Stimulated activated CD4-positive, alpha-beta T cell treated with anti-CD3 and anti-CD28 coated beads, Interleukin-15, amount 100 ng/mL, for 24 hours (primary cell): ENCODE measurements at places on chromosomes 16 and 17.

GRCh38 chr16:85735225-85735635 lies 15.7 kb downstream of the C16orf74 start:
- peak; percentile 41 for DNase-seq

DNA sequence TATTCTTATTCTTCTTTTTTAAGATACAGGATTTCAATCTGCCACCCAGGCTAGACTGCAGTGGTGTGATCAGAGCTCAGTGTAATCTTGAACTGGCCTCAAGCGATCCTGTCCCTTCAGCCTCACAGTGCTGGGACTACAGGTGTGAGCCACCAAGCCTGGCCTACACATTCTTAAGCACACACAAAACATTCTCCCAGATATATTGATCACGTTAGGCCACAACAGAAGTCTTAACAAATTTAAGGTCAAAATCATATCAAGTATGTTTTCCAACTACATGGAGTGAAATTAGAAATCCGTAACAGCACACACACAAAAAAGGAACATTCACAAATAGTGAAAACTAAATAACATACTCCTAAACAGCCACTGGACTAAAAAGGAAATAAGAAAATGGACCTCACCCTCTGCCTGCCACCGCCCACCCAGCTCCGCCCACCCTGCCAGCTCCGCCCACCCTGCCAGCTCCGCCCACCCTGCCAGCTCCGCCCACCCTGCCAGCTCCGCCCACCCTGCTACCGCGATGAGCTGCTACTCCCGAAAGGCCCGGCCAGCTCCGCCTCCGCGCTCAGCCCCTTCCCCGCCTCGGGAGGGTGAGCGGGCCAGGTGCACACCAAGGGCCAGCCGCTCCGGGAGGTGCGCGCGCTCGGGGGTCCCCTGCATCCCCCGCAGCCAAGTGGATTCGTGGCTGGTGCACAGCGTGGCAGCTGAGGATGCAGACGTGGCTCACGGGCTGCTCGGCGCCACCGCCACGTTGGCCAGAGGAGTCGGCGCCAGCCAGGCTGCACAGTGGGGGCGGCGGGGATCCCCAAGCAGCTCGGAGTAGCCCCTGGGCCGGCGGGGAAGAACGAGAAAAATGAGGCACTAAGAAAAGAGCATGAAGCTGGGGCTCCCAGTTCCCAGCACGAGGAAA lies 41.2 kb downstream of the C16orf87 start:
- peak; percentile 83 for DNase-seq

DNA sequence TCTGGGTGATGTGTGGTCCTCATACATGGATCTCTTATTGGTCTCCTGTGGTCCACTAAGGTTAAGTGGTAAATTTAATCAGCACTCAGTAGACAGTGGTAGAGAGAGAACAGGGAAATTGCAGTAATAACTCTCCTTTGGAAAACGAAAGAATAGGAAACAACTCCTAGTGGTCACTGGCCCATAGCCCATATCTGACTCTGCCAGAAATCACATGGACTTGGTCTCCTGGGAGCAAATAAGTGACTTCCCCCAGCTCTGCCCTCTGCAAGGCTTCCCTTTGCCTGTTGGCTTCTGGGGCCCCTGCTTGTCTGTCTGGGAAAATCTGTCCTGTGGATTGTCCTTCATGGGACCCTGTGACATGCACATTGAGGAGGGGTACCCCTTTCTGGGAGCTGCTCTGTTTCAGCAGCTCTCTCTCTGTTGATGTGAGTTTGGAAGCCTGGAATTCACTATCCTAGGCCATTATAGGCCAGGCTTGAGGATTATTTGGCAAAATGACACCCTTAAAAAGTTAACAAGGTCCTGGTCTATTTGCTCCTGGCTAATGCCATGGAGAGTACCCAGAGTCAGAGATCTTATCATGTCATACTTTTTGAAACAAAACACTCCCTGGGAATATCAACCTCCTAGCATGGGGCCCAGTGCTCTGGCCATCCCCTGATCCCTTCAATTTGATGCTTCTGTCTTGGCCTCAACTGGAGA lies 58.0 kb upstream of the HNF1B start:
- no peak for DNase-seq

DNA sequence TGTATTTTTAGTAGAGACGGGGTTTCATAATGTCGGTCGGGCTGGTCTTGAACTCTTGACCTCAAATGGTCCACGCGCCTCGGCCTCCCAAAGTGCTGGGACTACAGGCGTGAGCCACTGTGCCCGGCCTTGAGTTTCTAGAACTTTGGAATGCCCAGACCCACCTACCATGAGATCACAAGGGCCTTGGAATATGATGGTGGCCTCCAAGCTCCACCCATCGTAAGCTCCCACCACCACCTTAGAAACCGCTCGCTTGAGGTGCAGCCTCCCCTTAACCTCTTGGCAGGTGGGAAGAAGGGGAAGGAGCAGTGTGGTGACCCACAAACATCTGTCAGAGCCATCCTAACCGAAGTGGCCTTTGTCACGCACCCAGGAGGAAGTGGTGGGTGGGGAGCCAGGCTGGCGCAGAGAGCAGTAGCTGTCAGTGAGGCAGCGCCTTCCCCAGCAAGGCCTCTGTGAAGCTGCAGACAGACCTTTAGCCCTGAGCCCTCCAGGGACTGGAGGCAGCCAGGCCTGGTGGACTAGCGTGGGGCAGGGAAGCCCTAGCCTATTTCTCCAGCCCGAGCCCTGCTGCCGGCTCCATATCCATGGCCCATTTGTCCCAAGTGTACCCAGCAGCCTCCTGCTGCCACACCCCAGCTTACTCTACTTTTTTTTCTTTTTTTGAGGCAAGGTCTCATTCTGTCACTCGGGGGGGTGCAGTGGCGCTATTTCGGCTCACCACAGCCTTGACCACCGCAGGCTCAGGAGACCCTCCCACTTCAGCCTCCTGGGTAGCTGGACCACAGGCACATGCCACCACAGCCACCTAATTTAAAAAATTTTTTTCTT lies 13.1 kb upstream of the SEPHS2 start:
- peak; percentile 93 for DNase-seq

GRCh38 chr17:40956401-40957254 lies 10.1 kb downstream of the KRT39 start:
- no peak for DNase-seq

DNA sequence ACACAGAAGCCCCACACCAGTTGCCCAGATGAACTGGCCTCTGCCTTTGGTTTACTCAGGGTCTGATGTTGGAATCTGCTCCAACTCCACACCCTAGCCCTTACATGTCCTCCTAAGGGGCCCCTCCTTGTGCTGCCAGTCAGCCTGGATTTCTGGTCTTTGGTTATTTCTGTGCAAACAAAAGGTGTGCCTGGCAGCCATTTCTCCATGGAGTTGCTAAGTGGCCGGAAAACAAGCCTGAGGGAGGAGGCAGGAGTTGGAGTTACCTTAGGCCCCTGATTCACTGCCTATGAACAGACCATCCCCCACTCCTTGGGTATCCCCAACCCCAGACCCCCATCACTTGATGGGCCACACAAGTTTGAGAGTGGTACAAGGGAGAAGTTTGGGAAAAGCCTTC lies 4.4 kb upstream of the ALKBH5 start:
- DNase-seq = no peak
